Left kidney (tissue), 8 donors: ENCODE measurements at places on chromosomes 12 and 14. TPM values are rescaled to one million over a fixed set of nuclear protein-coding genes. Genes with fewer than 3 reads are reported as not detected.

DNA sequence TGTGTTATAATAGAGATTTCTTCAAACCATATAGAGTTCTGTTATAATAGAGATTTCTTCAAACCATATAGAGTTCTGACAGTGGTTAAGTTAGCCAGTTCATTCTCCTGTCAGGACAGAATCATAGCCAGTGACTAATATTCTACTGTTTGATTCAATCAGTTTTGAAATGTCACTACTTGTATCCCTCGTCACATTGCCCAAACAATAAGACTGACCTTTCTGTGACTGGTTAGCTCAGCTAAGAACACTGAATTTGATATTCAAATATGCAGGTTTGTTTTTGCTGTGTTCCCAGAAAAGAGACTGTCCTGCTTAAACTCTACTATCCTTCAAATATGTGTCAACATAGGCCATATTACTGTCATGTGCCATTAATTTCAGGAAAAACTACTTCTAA lies 74.4 kb downstream of the ALG10B start:
- no peak for DNase-seq

DNA sequence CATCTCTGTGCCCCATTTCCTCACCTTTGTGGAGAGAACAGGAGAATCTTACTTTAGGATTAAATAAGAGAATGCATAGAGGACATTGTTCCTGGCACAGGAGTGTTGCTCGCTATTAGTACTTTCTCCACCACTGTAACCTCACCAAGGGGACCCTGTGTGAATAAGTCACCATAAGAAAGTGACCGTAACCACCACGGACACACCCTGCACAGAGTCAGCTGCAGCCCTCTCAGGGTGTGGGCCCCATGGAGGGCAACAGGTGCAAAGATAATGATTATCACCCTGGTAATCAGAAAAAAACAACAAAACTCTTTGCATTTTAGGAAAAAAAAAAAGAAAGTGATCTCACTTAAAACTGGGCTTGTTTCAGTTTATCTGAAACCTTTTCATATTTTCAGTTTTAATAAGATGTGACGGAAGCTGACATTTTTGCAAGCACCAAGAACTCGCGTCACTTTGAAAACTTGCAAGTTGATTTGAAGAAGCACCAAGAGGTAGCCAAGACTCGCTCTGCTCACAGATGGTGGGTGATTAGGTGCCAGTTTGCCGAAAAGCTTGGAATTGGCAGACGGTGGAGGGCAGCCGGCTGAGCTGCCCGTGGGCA lies 87.0 kb upstream of the VRK1 start:
- DNase-seq = no peak

GRCh38 chr14:81681541-81681940 lies 147.9 kb upstream of the SEL1L start:
- DNase-seq = no peak

DNA sequence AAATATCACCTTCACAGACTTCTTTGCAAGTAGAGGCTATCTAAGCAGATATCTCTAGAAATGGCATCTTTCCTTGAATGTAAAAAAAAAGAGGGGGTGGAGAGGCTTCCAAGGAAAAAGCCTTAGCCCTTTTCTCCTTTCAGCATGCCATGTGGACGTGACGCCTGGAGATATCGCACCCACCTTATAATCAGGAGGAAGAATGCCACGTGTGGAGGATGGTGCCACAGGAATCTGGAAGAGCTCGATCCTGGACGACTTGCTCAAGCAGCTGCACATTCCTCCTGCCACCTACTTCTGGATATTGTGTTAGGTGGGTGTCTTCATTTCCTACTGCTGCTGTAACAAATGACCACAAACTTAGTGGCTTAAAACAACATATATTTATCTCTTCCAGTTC lies 203.6 kb downstream of the NUAK1 start:
- no peak for DNase-seq

- DNase-seq = no peak
Observed at GRCh38 chr12:53965281-53966084, 7.4 kb upstream of the HOXC11 start.

- DNase-seq = no peak
Observed at GRCh38 chr12:31536672-31537071, 54.3 kb downstream of the DENND5B start.

GRCh38 chr14:95511687-95512086 lies 4.8 kb downstream of the SYNE3 start:
- no peak for DNase-seq

The DENR gene
- polyA plus RNA-seq = 110 TPM

The KCNH3 gene
- 5.2 TPM for polyA plus RNA-seq
